ENCODE measurements at places on chromosomes 12 and 14. TPM values are rescaled to one million over a fixed set of nuclear protein-coding genes. Genes with fewer than 3 reads are reported as not detected.

ATP2B1 gene
- 4.3 TPM for polyA plus RNA-seq

KLHL42 gene
- 11.7 TPM for polyA plus RNA-seq

DNA sequence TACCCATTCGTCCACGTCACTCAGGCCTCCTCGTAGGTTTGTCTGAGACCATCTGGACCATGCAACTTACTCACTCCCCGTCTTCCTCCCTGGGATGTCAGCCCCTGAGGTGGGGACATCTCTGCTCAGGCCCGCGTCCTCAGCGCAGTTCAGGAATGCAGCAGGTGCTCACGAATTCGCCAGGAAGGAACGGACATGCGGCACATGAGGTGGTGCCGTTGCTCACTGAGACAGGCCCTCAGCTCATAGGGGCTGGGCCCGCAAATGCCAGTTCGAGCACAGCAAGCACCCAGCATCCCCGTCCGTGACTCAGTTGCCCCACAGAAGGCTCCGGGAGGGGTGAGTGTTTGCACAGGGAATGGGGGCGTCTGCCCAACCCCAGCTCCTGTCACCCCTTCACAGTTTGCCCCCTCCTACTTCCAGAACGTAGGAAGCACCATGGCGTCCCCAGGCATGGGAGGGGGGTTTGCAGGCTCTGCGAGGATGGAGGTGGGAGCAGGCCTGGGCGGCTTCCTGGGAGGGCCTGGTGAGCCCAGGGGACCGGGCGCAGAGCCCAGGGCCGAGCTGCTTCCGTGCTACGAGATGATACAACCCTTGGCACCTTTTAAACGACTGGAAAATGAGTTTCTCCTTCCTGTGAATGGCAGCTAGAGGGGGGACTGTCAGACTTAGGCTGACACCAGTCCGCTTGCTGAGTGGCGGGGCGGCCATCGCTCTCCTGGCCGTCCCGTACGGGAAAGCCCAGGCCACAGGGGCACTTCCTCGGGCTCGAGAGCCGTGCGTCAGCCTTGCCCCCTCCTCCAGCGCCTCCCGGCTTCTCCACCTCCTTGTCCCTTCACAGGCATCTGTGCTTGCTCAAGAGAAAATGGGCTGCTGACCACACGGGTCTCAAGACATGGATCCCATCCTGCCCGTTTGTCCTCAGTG, 6.9 kb downstream of the GALNT9 start:
- no peak for DNase-seq

DNA sequence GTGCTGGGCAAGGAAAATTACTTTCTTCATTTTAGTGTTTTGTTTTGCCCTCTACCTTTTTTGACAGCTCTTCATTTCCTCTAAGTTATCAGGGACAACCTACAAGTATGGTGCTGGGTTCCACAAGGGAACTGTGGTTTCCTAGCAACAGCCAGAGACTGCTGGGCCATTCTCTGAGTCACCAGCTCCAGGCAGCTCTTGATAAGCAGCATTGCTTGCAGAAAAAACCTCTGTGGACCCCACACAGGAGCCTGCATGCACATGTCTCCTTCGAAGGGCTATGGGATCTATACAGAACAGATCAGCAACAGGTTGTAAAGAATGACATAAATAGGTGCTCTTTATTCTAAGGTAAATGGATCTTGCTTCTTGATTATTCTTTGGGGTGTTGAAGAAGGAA, 81.0 kb upstream of the CCDC196 start:
- no peak for DNase-seq
